COLO829 (cell line): ENCODE measurements at places on chromosomes 11 and 22.
A peak's percentile ranks its signal among the peaks of the same experiment; 100 is the strongest.

GRCh38 chr11:121292495-121293287 lies at the start of gene SC5D:
Gene SC5D (plus strand): TSS chr11:121292771. CDS start chr11:121303376, 10,605 bp downstream.
- peak; percentile 84 for DNase-seq

GRCh38 chr11:3955299-3955665 lies 99.8 kb downstream of the STIM1 start:
- no peak for DNase-seq

DNA sequence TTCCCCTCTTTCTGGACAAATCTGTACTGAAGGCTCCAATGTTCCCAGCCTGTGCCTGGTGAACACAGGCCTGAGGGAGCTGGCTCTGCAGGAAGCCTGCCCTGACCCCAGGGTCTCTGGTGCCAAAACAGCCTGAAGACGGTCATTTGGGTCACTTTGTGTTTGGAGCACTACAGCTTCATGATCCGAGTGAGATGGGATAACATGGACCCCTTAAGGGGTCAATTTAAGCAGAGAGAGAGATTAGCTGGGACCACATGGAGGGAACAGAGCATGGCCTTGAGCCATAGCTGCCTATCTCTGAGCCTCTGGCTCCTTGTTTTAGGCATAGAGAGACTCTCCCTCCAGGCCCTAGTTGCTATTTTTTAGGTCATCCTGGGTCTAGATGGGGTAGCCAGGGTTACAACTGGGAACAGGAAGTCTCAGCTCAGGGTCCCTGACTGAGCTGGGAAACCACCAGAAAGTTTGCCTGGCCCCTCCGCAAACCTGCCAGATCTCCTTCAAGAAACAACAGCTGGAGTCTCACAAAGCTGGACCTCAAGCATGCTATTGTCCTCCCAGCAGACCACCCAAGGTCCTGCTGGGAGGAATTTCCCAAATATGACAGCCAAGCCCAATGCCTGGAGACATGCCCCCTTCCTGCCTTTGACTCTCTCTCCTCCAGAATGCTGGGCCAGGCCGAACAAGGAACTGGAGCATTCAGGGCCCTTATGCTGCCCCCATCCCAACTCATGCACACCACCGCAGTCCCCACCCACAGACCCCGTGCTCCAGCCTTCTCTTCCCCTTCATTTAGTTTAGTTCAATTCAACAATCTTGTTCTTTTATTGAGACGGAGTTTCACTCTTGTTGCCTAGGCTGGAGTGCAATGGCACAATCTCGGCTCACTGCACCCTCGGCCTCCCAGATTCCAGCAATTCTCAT lies 4.0 kb downstream of the SLCO2B1 start:
- no peak for DNase-seq

- DNase-seq = no peak
These were observed 54.6 kb downstream of the KCNA4 start for GRCh38 chr11:29962243-29962642.

- no peak for DNase-seq
These were observed 20.2 kb downstream of the BLID start for GRCh38 chr11:122095681-122096262.

GRCh38 chr22:21940521-21940920 lies 12.1 kb downstream of the PPM1F start:
- DNase-seq = no peak

DNA sequence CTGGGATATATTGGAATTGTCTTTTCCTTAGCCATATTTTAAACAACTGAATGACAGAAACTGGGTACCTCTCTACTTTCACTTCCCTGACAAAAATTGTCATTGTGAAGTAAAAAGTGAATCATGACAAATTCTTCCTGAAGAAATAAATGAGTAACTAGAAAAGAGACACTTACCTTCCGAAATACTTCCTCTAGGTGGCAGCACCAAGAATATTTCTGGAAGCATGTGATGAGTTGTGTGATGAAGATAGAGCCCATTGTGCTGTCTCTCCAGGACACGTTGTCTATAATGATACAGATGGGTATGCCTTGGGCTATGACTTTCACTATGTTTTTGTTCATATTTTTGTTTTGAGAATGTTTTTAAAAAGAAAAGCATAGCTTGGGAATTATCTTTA lies 21.5 kb downstream of the CASP4 start:
- peak; percentile 41 for DNase-seq

GRCh38 chr11:119370486-119371046 lies 10.9 kb downstream of the USP2 start:
- no peak for DNase-seq
